ENCODE measurements at places on chromosomes 2 and 18.
A peak's percentile ranks its signal among the peaks of the same experiment; 100 is the strongest.

- DNase-seq = no peak
Measured at GRCh38 chr2:55970500-55970899, 46.9 kb upstream of the EFEMP1 start.

DNA sequence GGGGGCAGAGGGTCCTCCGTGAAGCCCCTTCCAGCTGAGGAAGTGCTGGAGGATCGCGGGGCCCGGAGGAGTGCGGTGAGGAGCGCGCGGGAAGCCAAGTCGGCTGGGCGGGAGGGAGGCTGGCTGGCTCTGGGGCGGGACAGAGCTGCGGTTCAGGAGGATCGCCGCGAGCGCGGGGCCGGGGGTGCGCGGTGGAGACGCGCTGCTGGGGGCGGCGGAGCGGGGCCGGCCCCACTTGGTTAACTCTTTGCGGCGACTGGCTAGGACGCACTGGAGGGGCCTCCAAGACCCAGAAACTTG, 464 bp downstream of the CYBRD1 start:
- DNase-seq = no peak

DNA sequence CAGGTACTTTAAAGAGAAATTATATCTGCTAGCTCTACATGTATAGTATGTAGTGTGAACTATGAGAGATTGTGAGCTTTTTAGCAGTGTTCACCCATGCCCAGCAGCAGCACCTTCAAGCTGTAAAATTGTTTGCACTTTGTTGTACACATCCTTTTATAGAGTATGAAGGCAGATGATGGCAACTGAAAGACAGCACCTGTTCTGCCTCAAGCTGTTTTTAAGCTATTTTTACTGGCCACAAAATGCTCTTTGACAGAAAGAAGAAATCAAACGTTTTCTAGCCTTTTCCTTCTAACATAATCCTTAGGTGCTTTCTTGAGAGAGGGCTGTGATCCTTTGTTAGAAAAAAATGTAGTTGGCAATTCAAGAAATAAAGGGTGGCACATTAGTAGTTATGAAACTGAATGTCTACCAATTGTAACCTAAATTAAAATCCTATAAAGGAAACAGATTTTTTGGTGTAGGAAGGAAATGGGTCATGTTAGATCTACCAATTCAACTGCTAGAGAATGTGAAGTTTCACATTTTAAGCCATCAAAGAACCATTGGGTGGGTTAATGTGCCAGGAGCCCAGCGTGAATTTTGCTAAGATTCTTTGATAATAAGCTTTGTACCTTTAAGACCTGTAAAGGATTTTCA, 59.5 kb downstream of the R3HDM1 start:
- no peak for DNase-seq

- no peak for DNase-seq
Measured at GRCh38 chr2:106536490-106536889, 49.3 kb downstream of the CD8B2 start.

GRCh38 chr2:83459456-83459855, 999.6 kb downstream of the SUCLG1 start:
- DNase-seq = no peak

- no peak for DNase-seq
Measured at GRCh38 chr18:12361770-12362378, 15.2 kb downstream of the AFG3L2 start.

DNA sequence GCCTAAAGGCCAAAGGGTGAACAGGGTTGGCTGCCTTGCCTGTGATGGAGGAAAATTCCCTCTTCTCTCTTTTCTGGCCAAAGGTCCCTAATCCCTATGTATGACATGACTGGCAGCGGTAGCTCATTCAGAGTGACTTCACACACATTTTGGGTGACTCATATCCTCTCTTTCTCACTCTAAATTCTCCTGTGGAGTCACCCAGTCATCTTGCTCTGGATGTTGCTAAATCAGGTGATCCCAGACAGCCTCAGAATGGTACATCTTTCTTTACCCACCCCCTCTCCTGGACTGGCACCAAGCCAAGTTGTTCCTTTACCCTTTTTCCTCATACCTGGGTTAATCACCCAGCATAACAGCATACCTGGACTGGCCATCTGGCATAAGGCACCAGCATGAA, 77.2 kb downstream of the NEURL3 start:
- no peak for DNase-seq

DNA sequence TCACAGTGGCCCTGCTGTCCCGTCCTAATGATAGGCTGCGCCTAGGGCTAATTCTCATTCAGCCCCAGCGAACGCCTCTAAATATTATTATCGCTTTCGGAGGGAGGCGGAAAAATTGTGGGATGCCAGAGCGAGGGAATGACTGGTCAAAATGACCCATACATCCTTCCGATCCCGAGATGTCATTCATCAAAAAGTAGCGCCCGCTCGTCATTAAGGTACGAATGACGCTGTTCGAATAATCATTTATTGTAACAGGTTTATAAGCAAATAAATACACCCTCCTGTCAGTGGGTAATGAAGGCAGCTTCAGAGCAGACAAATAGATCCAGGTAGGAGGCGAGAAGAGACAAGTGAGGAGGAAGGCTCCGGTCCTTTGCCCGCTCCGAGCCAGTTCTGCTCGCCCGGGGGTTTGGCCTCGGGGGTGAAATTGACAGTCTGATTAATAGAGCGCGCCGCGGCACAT, at the start of gene EVX2:
TSS of gene EVX2 (minus strand) at position 167 of the 466 bp plus-strand sequence. CDS start 186 bp downstream, outside the sequence.
- no peak for DNase-seq

GRCh38 chr2:44833171-44834069, 108.1 kb upstream of the SIX3 start:
- DNase-seq = no peak

DNA sequence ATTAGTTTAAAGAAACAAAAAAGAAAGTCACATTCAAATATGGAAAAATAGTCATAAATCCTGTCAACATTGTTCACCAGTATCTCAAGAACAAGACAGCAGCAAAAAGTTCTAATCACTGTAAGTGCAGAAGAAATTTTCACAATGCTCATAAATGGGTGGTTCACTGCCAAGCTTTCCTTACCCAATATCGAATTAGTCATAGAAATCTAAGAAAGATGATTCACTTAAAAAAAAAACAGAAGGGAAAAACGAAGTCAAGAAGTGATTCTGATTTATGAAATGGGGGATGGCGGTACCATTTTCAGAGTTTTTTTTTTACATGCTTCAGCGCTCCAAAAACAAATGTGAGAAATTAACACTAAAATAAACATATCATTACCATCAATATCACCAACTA, 156.7 kb downstream of the EXOC6B start:
- DNase-seq = no peak

- DNase-seq = no peak
Measured at GRCh38 chr2:151239624-151240023, 22.0 kb downstream of the RBM43 start.

- DNase-seq = no peak
Measured at GRCh38 chr2:174518395-174518794, 31.6 kb upstream of the GPR155 start.

- no peak for DNase-seq
Measured at GRCh38 chr2:111035830-111036441, 84.8 kb upstream of the BCL2L11 start.

GRCh38 chr2:124647663-124648062, 622.6 kb downstream of the CNTNAP5 start:
- DNase-seq = no peak

- DNase-seq = no peak
Measured at GRCh38 chr2:85259101-85259590, 68.6 kb downstream of the TGOLN2 start.

DNA sequence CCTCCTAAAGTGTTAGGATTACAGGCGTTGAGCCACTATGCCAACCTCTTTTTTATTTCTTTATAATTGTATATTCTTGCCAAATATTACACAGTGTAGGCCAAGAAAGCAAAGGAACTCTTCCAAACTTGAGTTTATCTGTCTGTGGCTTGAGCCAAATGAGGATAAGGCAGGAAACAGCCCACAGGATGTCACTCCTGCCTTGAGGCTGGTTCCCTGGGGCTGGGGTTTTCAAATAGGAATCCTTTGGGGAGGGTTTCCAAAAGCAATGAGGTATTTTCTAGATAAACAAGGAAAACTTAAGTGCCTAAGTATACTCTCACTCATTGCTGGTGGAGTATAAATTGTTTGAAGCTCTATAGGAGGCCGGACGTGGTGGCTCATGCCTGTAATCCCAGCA, 56.4 kb downstream of the ADCY3 start:
- DNase-seq = no peak

DNA sequence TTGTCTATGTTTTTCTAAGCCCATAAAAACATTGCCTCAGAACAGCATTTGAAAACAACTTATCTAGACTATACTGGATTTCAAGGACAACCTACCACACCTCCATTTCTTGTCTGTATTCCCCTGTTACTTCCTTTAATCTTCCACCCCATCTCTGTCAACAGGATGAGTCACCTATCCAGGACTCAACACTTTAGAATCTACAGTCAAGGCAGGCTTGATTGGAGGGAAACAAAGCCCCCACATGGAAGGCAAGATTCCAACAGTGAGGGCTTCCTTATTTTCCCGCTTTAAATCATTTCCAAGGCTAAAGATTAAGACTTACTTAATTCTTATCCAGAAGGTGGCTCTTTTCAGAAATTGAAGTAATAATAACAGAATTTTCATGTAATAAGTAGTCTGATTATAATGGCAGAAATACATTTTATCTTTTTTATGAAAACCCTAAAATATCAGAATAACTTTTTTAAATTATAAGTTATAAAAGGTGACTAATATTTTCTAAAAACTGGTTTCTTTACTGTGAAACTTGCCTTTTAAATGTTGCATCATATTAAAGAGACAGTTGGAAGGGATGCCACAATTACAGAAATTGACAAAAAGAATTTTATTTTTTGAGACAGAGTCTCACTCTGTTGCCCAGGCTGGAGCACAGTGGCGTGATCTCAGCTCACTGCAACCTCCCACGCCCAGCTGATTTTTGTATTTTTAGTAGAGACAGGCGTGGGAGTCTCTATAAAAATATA, 138.7 kb upstream of the CCDC150 start:
- DNase-seq = no peak

GRCh38 chr18:77131652-77132368, 773 bp downstream of the MBP start:
- DNase-seq = peak; percentile 50

GRCh38 chr2:120499784-120500495, 154.0 kb downstream of the INHBB start:
- no peak for DNase-seq

DNA sequence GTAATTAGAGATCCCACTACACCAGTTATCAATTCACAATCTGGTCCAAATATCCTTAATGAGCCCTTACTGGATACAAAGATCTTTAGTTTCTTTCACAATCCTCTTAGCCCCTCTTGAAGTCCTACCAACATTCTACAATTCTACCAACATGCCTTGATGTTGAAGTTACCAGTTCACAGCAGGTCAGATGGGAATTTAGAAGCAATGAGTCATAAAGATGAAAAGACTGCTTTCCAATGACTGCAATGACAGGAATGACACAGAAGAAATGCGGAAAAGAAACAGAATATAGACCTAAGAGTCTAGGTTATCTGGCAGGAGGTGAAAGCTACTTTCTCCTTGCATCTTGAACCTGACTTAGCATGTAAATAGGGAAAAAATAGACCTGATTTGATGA, 24.5 kb downstream of the RTTN start:
- DNase-seq = no peak

- DNase-seq = no peak
Measured at GRCh38 chr18:23331091-23331920, 121.8 kb upstream of the RIOK3 start.

GRCh38 chr18:12990123-12990475, 1.1 kb upstream of the CEP192 start:
- peak; percentile 38 for DNase-seq

GRCh38 chr2:177771191-177771590, 301.4 kb downstream of the PDE11A start:
- DNase-seq = no peak

DNA sequence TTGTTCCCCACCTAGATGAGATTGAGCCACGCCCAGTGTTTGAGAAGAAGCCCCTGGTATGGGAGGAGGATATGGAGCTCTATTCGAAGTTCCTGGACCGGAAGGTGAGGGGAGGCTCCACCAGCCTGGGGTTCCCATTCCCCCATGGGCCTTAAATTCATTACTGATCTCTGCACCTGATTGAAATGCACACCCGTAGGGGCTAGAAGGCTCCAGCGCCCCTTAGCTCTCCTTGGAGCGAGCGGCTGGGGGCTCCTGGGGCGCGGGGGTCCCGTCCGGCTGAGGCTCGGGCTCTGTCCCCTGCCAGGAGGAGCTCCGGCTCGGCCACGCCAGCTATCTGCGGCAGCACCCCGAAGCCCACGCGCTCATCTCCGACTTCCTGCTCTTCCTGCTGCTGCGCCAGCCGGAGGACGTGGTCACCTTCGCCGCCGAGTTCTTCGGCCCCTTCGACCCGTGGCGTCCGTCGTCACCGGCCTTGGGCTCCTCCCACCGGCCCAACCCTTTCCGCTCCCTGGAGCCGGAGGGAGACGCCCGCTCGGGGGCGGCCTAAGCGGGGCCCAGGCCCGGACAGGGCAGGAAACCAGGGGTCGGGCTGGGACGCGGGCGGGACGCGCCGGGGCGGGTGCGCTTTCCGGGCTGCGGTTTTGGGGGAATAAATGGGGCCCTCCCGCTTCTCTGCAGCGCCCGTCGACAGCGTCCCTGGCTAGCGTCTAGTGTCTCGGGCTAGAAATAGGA, 10.9 kb downstream of the CATIP start:
- DNase-seq = peak; percentile 87

DNA sequence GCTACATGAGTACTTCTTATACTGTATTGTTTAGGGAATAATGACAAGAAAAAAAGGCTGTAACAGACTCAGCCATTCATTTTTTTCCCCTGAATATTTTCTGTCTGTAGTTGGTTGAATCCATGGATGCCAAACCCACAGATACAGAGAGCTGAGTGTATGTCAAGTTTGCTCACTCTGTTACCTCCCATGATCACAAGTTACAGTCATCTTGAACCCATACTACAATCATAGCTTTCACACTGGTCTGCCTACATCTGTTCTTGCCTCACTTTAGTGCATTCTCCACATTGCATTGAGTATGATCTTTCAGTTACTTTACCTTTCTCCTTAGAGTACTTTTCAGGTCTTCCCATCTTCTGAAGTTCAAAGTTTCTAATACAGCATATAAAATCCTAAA, 94.0 kb downstream of the BIRC6 start:
- DNase-seq = no peak

DNA sequence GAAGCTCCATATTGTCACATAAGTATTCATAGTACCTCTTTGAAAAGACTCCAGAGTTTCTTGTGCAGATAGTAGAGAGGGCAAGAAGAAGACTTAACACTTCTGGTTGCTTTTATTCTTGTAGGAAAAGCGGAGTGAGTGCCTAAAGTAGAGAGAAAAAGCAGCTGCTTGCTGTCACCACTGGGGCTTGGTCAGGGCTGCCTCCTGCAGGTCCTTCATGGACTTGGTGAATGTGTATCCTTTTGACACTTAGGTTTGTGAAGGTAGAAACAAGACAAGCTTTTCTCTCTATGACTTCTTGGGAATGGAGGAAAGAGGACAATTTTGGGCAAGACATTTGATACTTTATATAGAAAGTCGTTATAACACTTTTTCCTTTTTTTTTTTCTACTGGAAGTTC, 312.8 kb upstream of the FANCL start:
- DNase-seq = no peak

GRCh38 chr2:230759481-230760167, 47.0 kb downstream of the CAB39 start:
- no peak for DNase-seq

Data from CD4-positive, alpha-beta T cell treated with Interferon gamma for 1 hour (primary cell).